HFFc6 (cell line): ENCODE measurements at places on chromosomes 11 and 22. TPM values are rescaled to one million over a fixed set of nuclear protein-coding genes. Genes with fewer than 3 reads are reported as not detected.

GRCh38 chr11:4643076-4643475 lies 706 bp upstream of the OR51E1 start:
- no peak for DNase-seq

DNA sequence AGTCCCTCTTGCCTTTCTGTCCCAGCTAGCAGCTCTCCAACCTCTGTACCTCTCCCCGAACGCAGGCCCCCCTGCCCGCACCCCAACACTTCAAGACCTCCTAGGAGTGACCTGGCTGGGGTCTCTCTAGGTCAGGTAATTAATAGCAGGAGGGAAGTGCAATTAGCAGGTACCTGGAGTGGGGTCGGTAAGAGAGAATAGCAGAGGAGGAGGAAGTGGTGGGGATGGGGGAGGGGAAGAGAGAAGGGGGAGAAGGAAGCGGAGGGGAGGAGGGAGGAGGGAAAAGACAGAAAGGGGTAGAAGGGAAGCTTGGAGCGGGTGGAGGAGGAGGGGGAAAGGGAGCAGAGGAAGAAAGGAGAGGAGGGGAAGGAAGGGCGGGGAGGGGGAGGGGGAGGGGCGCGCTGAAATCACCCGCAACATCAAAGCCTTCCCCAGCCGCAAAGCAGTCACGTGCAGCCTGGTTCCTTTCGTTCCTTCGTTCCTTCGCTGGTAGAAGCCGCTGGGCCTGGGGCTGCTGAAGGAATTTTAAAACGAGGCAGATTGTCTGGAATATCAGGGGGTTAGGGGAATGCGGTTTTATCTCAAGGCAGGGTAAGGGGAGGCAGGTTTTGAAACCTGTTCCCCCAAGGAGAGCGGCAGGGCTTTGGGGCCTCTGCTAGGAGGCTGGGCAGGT lies 29.3 kb upstream of the TCF20 start:
- DNase-seq: no peak

- DNase-seq: no peak
Measured at GRCh38 chr11:18111005-18111404, 5.1 kb upstream of the SAAL1 start.

DNA sequence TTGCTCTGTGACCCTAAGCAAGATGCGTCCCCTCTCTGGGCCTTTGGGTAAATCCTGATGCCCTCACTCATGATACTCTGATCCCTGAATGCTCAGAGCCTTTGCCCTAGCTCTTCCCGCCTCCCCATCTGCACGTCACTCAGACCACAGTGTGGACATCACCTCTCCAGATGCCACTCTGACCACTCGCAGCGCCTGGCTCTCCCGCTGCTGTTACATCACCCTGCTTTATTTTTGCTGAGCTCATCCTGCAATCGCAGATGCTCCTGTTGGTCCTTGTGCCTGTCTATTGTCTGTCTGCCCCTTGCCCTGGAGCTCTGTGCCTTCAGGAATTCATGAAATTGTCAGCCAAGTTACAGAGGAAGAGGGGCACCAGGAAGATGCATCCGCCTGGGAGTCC lies 5.5 kb downstream of the OSM start:
- DNase-seq: no peak

DNA sequence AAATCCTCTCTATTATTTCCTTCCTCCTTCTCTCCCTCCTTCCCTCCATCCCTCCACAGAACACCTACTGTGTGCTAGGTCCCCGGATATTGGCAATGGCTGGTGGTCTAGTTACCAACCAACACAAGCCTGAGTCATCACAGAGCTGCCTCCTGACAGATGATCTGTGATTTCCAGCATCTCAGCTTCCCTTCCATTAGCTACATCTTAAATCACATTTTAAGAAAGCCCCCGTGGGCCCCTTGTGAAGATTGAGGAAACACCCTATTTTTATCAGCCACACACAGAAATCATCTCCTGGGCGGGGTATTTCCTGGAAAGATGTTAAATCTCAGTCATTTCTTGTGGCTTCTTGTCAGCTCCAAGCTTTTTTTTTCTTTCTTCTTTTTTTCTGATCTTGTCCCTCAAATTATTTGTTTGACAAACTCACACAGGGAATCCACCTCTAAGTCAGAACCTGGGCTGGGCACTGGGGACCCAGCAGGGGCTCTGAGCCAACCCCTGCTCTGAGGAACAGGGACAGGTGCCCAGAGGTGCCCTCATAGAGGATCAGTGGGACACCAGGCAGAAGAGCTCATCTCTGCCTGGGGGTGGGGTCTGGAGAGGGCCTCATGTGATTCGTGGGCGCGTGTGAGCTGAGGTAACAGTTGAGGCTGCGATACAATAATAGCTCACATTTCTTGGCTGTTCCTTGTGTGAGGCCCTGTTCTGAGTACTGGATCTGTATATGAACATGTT lies 42.4 kb downstream of the CACNA1I start:
- DNase-seq: no peak

GRCh38 chr22:38728871-38729796 lies 23.4 kb downstream of the GTPBP1 start:
- no peak for DNase-seq

The RPS25 gene
- 699 to 741 TPM (median 720 TPM) in 3 replicates for total RNA-seq

The ACTN3 gene
- total RNA-seq: 0.07 to 0.09 TPM (median 0.07 TPM) in 3 replicates

The DRAP1 gene
- total RNA-seq: 422 and 639 TPM in 2 replicates
